Gastrocnemius medialis (tissue), 4 donors: ENCODE measurements at places on chromosomes 3 and 15. TPM values are rescaled to one million over a fixed set of nuclear protein-coding genes. Genes with fewer than 3 reads are reported as not detected.

DNA sequence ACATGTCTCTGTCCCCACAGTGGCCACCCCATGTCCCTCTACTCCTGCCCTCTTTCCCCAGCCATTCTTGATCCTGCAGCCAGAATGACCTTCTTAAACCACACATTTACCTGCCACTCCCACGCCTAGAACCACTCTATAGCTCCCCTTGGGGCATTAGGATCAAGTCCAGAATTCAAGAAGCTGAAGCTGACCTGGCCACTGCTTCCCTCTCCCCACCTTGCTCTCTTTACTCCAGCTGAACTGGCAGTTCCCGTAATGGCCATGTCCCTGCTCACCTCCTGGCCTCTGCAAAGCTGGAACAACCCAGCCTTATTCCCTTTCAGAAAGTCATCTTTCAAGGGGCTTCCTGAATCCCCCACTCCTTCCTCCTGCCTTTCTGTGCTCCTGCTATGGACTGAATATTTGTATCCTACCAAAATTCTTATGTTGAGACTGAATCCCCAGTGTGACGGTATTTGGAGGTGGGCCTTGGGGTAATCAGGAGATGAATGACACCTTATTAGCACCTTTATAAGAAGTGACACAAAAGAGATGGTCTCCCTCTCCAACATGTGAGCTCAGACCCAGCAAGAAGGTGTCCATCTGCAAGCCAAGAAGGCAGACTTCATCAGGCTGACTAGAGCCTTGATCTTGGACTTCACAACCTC lies 3.8 kb downstream of the CSRNP1 start:
- H3K36me3 ChIP-seq = no peaks in the 10 kb centered on the region
- peak overlapping the region; percentile 99 for H3K27ac ChIP-seq
- DNase-seq = no peak
- peak overlapping the region; percentile 75 for H3K4me3 ChIP-seq
- H3K4me1 ChIP-seq = peaks cover 65% of the 10 kb centered on the region

DNA sequence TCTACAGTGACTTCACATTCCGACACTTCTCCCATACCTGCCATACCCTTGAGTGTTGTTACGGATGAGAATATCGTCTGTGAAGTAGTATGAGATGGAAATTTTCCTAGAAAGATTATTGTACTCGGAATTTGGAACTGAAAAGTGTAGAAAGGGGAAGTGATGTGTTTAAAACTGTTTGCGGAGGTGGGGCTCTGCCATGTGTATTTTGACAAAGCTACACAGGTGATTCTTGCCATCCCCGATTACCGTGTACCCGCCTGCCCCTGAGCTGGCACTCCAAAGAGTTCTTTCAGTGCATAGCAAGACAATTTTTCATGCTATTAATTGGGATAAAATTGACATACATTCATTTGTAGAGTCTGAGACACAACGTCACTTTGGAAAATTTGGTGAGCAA lies 81.7 kb downstream of the OPA1 start:
- no peak for DNase-seq
- H3K36me3 ChIP-seq = peaks cover 24% of the 10 kb centered on the region
- H3K27me3 ChIP-seq = no peaks in the 10 kb centered on the region
- H3K4me3 ChIP-seq = no peak overlapping the region
- H3K27ac ChIP-seq = no peak overlapping the region
- H3K4me1 ChIP-seq = no peaks in the 10 kb centered on the region

GRCh38 chr3:191783024-191783423 lies 322.1 kb downstream of the PYDC2 start:
- no peak overlapping the region for H3K4me3 ChIP-seq
- no peaks in the 10 kb centered on the region for H3K4me1 ChIP-seq
- H3K36me3 ChIP-seq = no peaks in the 10 kb centered on the region
- no peak for DNase-seq

GRCh38 chr3:13659221-13659969 lies 110.5 kb downstream of the FBLN2 start:
- no peaks in the 10 kb centered on the region for H3K36me3 ChIP-seq
- DNase-seq = no peak
- H3K27ac ChIP-seq = no peak overlapping the region
- no peaks in the 10 kb centered on the region for H3K4me1 ChIP-seq
- H3K27me3 ChIP-seq = peaks cover 3% of the 10 kb centered on the region

DNA sequence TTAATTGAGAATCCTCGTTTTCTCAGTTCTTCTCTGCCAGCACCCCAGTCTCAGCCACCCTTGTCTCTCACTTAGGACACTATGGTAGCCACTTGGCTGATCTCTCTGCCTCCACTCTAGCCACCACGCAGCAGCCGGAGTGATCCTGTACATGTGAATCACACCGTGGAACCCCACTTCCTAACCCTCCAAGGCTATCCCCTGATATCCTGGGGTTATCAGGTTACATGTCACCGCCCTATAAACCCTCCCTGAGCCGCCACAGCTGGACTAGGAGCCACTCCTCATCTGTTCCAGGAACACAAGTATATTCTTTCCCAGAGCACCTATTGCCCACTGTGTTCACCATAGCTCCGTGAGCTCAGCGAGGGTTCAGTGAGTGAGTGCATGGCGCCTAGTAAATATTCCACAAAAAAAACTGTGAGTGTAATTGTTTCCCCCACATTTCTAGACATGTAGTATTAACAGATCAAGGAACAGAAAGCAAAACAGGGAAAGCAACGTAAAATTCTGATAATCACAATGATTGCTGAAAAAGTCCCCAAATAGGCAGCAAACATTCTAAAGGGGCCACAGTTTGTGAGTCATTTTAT lies 661 bp upstream of the PARP14 start:
- H3K36me3 ChIP-seq = no peaks in the 10 kb centered on the region
- DNase-seq = no peak
- peaks cover 21% of the 10 kb centered on the region for H3K4me1 ChIP-seq
- H3K4me3 ChIP-seq = peak overlapping the region; percentile 98
- H3K27ac ChIP-seq = peak overlapping the region; percentile 86

DNA sequence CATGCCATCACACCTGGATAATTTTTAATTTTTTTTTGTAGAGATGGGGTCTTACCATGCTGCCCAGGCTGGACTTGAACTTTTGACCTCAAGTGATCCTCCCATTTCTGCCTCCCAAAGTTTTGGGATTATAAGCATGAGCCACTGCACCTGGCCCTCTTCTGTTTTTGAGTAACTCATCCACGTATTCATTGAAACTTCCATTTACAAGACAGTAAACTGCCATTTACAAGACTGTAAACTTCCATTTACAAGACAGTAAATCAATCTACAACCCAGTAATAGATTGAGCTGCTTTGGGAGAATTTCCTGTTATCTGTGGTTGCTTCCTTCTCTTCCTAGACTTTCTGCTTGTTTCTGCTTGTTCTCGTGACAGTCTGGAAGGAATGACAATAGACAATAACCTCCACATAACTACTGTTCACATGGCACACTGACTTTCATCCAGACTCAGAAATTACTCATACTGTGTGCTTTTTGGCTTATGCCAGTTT lies 114.7 kb upstream of the CCNL1 start:
- no peaks in the 10 kb centered on the region for H3K27me3 ChIP-seq
- H3K4me3 ChIP-seq = no peak overlapping the region
- H3K27ac ChIP-seq = no peak overlapping the region
- H3K4me1 ChIP-seq = no peaks in the 10 kb centered on the region
- DNase-seq = no peak

- DNase-seq = no peak
- H3K4me3 ChIP-seq = no peak overlapping the region
- H3K27ac ChIP-seq = no peak overlapping the region
- H3K36me3 ChIP-seq = no peaks in the 10 kb centered on the region
- H3K27me3 ChIP-seq = no peaks in the 10 kb centered on the region
Observed at GRCh38 chr3:186608624-186609215, 4.1 kb upstream of the AHSG start.

DNA sequence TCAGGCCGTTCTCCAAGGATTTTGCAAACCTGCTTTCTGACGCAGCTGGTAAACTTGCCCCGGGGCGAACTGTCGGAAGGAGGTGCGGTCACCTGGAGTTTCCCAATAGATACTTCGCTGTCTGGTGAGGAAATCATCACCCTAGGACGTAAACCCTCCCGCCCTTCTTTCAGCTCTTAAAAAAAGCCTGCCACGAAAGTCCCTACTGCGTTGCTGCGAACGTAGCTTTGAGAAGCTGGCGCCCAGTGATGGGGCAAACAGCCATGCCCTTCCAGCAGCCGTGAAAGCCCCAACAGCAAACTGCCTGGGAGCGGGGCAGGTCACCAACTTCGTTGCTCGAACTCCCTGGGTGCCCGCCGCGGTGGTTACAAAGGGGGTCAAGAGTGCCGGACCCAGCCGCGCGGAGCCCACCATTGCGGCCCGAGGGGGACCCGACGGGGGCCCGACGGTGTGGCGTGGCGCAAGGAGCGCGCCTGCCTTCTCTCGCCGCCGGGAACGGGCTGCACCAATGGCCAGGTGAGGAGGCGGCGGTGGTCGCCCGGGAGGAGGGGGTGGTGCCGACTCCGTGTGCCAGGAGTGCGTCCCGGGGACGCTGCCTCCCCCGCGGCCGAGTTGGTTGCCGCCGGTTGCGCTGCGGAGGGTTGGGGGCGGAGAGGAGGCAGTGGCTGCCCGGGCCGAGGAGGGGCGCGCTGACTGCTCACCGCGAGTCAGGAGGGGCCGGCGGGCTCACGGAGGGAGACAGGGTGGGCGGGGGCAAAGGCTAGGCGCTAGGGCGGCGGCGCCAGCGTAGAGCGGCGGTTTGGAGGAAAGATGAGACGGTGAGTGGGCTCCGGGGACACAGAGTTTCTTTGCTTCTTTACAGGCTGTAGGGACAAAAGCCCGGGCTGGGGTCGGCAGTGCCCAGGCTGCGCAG lies at the start of gene PHLDB2:
PHLDB2 (plus strand) TSS at position 205 of the 913 bp plus-strand sequence. CDS start 24,813 bp downstream, outside the sequence.
- peaks cover 14% of the 10 kb centered on the region for H3K4me1 ChIP-seq
- no peaks in the 10 kb centered on the region for H3K36me3 ChIP-seq
- H3K27ac ChIP-seq = peak within 1 kb of the TSS; percentile 77
- peak; percentile 39 for DNase-seq
- H3K4me3 ChIP-seq = peak within 1 kb of the TSS; percentile 57
- H3K27me3 ChIP-seq = peaks cover 39% of the 10 kb centered on the region

DNA sequence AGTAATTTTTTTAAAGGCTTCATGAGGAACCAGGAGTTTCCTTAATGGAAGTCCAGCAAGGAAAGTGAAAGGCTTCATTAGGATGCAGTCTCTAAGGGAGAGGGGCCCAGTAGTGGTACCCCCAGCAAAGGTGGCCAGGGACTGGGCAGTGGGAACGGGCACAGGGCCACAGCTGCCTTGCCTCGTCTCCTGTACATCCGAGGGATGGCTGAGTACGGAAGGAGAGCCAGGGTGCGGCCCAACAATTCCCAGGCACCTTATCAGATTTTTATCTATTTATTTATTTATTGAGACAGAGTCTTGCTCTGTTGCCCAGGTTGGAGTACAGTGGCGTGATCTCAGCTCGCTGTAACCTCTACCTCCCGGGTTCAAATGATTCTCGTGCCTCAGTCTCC lies 14.5 kb downstream of the SEMA3G start:
- no peaks in the 10 kb centered on the region for H3K27me3 ChIP-seq
- DNase-seq = peak; percentile 13
- no peaks in the 10 kb centered on the region for H3K36me3 ChIP-seq
- peak overlapping the region; percentile 64 for H3K27ac ChIP-seq
- no peak overlapping the region for H3K4me3 ChIP-seq

- H3K27me3 ChIP-seq = no peaks in the 10 kb centered on the region
- H3K4me3 ChIP-seq = no peak overlapping the region
- H3K4me1 ChIP-seq = no peaks in the 10 kb centered on the region
- H3K36me3 ChIP-seq = no peaks in the 10 kb centered on the region
- no peak for DNase-seq
Observed at GRCh38 chr3:11221818-11222415, 50.3 kb upstream of the ATG7 start.

DNA sequence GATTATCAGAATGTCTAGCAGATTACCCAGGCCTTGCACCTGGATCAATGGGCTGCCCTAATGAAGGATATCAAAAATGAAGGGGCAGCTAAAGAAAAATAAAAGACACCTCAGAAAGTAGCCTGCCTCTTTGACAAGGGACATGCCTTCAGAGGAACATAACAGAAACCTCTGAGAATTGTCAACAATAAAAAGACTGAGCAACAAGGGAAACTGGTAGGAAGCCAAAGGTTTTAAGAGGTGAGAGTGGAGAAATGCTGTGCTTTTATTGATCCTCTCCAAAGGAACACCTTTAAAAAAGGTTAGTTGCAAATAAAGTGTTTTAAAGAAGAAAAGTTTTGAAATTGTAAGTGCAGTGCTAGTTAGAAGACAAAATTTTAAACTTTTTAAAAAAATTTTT lies 187.8 kb upstream of the TTC14 start:
- H3K27me3 ChIP-seq = no peaks in the 10 kb centered on the region
- H3K4me1 ChIP-seq = no peaks in the 10 kb centered on the region
- H3K4me3 ChIP-seq = no peak overlapping the region
- DNase-seq = no peak
- H3K27ac ChIP-seq = no peak overlapping the region

DNA sequence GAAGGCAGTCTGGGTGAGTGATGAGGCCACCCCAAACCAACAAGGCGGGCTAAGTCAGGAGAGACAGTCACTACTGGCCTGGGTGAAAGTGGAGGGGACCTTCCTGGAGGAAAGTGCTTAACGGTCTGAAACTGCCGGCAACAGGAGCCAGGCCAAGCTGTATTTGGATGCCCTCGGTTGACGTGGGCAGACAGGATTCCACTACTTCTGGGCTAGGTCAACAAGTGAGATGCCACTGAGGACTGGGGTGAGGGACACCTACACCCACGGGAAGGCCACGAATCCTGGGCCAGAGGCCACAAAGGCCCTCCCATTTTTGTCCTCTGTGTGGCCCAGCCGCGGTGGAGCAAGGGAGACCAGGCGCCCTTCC lies 12.3 kb downstream of the SPTBN5 start:
- H3K36me3 ChIP-seq = no peaks in the 10 kb centered on the region
- no peak for DNase-seq
- H3K4me3 ChIP-seq = peak overlapping the region; percentile 34
- no peak overlapping the region for H3K27ac ChIP-seq

- no peaks in the 10 kb centered on the region for H3K36me3 ChIP-seq
- H3K4me1 ChIP-seq = peaks cover 7% of the 10 kb centered on the region
- no peak overlapping the region for H3K27ac ChIP-seq
- H3K27me3 ChIP-seq = no peaks in the 10 kb centered on the region
- DNase-seq = no peak
Observed at GRCh38 chr3:177487635-177488186, 290.4 kb upstream of the TBL1XR1 start.

Gene SNTN
- not detected for total RNA-seq

Gene C2CD4A
- total RNA-seq = 0.47 TPM

Gene GABRG3
- not detected for total RNA-seq

Gene CCRL2
- total RNA-seq = 2.5 TPM

Gene TF
- 11.5 TPM for total RNA-seq

Gene GUCA1C
- total RNA-seq = not detected

Gene ARGFX
- not detected for total RNA-seq
